Hematopoietic multipotent progenitor cell treated with erythropoietin and hydrocortisone succinate and interleukin-3 and kit ligand, for 15 days (in vitro differentiated cells): ENCODE measurements at places on chromosomes 2 and 18.

GRCh38 chr2:196592911-196593881 lies 46.3 kb upstream of the CCDC150 start:
- no peak for DNase-seq

DNA sequence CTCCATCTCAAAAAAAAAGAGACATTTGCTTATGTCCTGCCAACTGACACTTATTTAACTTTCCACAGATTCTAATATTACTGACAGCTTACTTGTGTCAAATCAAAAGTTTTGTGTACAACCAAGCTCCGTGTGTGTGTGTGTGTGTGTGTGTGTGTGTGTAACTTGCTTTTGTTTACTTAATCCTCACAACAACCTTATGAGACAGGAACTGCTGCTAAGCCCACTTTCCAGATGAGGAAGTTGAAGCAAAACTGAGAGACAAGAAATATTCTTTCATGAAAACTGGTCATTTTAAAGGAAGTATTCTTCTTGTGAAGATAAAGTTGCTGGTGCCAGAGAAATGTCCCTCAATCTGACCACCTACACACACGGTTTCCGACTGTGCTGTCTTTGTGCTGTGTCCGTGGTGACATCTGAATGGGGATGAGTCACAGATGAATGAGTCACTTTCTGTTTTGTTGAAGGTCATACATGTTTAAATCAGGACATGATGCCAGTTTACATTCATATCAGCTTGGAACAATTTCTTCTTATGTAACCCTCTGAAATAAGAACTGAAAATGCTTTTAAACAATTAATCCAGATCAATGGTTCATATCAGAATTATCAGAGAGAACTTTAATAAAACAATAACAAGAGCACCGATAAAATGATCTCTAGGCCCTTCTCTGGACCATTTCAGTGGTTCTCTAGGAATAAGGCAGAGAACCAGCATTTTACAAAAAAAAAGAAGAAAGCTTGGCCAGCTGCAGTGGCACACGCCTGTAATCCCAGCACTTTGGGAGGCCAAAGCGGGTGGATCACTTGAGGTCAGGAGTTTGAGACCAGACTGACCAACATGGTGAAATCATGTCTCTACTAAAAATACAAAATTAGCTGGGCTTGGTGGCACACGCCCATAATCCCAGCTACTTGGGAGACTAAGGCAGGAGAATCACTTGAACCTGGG lies 95.5 kb downstream of the THNSL2 start:
- peak; percentile 6 for DNase-seq

DNA sequence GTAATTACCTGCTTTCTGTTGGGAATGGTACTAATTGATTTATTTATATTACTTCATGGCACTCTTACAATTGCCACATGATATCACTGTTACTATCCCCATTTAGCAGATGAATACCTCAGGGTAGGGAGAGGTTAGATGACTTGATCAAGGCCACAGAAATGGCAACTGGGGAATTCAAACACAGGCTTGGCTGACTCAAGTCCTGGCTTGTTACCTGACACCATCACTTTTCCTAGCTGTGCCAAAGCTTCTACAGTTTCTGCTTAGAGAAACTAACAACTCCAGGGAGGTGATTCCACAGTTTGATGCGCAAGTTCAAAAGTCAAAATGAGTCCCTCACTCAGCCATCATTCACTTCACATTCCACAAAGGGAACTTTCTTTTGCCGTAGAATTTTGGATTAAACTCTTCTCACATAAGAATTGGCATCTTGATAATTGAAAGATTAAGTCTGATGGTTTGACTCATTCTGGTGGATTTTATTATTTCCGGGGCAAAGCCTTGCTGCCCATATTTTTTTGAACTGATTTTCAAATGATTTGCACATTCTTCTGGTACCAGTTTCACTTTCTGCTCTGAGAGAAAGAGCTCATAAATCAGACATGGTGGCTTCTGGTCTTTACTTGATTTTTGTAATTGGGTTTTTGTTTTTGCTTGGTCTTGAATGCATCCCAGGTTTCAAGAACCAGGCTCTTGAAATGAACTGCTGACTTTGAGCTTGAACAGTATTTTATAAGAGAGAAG lies 656.8 kb downstream of the BCL11A start:
- no peak for DNase-seq

GRCh38 chr2:236915726-236916125 lies 170.0 kb upstream of the COPS8 start:
- DNase-seq: no peak

DNA sequence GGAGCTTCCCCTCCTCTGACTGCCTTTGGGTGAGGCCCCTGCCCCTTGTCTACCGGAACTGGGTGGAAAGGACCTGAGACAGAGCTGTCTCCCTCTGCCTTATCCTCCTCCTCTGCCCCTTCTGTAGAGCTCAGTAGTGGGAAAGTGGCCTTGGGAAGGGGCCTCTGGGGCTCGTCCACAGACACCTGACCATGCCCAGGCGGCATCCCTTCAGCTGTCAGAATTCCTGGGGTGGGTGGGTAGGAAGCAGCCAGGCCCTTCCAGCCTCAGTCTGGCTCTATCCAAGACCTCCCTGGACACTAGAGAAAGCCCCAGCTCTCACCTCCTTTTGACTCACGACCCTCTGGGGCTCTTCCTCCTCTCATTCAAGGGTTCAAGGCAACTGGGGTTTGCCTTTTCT lies 35.6 kb downstream of the B3GNT2 start:
- no peak for DNase-seq

DNA sequence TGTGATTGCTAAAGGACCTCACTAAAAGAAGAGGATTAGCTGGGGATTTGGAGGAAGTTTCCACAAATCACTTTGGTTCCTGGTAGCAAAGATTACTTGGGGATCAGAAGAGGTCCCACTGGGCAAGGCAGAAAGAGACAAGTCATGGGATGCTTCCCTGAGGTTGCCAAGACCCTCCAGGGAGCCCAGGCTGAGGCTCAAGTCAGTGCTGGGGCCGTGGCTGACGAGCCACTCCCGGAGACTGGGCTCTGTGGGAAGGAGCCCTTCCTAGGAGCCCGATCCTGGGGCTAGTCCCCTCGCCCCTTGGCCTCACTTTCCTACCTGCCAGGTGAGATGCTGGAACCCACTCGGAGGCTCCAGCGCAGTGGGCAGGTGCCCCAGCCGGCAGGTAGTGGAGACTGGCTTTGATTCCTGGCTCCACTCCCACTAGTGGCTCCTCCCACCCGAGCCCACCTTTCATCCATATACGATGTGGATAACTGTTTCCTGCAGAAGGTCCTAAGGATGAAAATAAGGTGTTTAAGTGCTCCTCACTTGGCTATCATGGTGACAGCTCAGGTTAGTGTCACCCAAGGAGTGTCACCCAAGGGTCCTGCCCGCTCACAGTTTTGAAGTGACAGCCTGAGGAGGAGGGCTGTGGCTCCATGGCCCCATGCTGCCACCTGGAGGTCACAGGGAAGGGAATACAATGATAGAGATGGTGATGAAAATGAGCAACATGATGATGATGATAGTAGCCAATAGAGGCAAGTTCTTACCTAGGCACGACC lies 100.5 kb downstream of the CAPN13 start:
- peak; percentile 68 for DNase-seq

- DNase-seq: no peak
These were observed 35.9 kb downstream of the PTGR3 start for GRCh38 chr18:75173125-75173432.

DNA sequence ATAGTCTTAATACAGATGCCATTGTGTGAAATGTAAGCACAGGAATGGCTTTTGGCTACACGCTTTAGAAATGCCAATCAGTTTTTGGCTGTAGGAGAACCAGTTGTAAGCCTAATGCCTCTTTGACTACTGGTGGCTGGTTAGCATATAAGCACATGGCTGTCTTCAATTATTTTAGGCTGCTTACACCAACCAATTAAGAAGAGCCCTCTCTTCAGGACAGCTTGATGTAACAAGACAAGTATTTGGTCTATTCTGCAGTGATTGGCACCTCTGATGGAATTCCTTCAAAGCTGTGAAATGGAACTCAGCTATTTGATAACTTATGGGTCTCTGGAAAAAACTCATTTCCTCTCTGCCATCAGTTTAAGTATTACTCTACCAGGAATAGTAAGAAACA lies 680.1 kb upstream of the FSHR start:
- no peak for DNase-seq

- DNase-seq: no peak
These were observed 104.7 kb upstream of the FAM117B start for GRCh38 chr2:202530038-202530437.

- DNase-seq: no peak
These were observed 387.9 kb upstream of the POU3F3 start for GRCh38 chr2:104465981-104466380.

DNA sequence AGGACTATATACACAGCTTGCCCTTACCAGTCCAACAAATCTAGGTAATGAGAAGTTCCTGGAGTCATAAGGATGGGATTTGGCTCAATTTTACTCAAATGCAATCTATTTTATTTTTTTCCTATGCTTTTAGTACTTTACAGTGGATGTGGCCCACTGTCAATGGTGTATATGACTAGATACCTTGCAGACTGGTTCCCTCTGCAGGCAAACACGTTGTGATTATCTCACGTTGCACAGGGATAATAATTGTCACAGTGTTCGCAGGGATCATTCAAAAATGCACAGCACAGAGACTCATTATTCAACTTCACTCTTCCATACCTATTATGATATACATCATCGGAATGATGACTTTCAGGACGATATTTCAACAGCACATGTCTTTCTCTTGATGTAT lies 359.7 kb downstream of the MBD2 start:
- no peak for DNase-seq

DNA sequence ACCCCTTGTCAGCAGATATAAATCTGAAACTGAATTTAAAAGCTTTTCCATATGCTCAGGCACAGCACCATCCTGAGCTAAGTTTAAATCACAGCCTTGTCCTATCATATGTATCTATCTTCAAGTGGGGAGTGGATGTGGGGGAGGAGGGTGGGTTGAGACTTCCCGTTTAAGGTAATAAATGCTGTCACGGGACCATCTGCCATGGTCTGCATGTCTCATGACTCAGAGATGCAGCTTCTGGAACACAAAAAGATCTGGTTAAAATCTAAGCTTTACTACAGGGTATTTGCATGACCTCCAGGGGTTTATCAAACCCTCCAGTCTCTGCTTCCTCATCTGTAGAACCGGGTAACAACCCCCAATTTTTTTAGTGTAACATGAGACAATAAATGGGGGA lies 377.7 kb upstream of the ST6GAL2 start:
- DNase-seq: no peak

GRCh38 chr2:143730953-143731260 lies 601.7 kb downstream of the ARHGAP15 start:
- DNase-seq: no peak

GRCh38 chr2:226330206-226330605 lies 469.4 kb downstream of the IRS1 start:
- no peak for DNase-seq

GRCh38 chr2:69517410-69517809 lies 80.2 kb upstream of the NFU1 start:
- no peak for DNase-seq

DNA sequence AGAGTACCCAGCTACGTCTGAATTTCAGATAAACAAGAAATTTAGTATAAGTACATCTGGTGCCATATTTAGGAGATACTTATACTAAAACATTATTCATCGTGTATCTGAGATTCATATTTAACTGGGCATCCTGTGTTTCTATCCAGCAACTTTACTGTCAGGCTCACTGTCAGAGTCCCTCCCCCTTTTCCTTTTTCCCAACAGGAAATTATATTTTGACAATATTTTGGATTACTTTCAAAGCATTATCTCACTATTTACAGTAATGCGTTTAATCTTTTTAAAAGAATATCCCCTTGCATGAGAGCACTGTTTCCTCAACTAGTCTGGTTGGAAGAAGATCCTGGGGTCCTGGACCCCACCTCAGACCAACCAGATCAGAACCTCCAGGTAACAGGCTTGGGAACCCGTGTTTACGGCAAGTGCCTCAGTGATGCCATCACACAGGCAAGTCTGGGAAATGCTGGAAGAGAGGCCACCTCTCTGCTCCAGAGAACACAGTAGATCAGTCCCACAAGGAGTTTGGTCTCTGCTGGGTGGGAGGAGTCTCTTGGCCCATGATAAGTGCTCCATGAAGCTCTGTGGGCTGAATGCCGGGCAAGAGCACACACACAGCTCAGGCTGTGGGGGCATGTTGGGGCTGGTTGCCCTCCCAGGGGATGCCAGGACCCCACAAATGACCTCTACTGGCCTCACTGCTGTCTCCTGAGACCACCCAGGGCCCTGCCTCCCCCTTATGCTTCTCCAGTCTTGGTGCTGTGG lies 84.2 kb upstream of the UXS1 start:
- no peak for DNase-seq

DNA sequence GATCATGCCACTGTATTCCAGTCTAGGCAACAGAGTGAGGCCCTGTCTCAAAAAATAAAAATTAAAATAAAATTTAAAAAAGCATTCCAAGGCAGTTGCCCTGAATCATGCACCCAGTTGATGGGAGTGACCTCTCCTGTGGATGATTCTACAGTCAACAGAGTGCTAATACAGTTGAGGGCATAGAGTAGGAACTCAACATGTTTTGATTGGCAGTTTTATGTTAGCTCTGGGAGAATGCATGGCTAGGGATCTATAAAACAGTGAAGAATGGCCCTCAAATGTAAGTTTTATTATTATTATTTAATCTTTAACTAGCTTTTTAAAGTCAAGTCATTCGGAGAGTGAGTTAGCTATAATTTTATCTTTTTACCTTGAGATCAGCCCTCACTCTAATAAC lies 228.5 kb upstream of the ITGA4 start:
- DNase-seq: no peak

DNA sequence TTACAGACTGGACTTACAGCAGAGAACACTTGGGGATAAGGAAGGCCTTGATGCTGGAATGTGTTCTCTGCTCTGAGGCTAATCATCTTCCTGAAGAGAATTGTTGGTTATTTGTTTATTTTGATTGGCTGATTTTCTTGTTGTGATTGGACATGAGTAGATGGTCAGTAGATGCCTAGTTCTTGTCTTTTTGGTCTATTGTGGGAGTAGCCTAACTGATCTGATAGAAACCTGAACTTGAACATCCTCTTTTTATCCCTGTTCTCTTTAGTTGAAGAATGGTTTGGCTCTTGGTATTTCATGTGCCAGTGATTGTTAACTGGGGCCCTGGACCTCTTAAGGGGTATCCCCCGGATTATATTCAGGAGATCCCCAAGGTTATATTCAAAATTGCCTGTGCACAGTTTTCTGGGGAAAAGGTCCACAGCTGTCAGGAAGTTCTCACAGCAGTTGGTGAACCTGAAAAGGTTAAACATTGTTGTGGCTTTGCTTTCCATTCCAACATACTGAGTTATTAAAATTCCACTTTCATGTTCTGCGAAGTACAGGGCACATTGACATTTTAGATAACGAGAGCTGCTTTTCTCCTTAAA lies 13.6 kb downstream of the TWSG1 start:
- no peak for DNase-seq

- DNase-seq: no peak
These were observed 66.5 kb downstream of the GLI2 start for GRCh38 chr2:120802158-120802557.

- no peak for DNase-seq
These were observed 12.9 kb downstream of the TMEM185B start for GRCh38 chr2:120210270-120210693.
